ENCODE measurements at places on chromosomes 4 and X. TPM values are rescaled to one million over a fixed set of nuclear protein-coding genes. Genes with fewer than 3 reads are reported as not detected.

ATP8A1 gene
- 0.65 TPM for polyA plus RNA-seq

SPANXN3 gene
- polyA plus RNA-seq, result not detected

TMSB15A gene
- 0.25 TPM for polyA plus RNA-seq

PTPN13 gene
- 0.48 TPM for polyA plus RNA-seq

- no peak for DNase-seq
- H3K4me1 ChIP-seq, result no peaks in the 10 kb centered on the region
Measured at GRCh38 chr4:118177126-118177525, 142.8 kb downstream of the NDST3 start.

DNA sequence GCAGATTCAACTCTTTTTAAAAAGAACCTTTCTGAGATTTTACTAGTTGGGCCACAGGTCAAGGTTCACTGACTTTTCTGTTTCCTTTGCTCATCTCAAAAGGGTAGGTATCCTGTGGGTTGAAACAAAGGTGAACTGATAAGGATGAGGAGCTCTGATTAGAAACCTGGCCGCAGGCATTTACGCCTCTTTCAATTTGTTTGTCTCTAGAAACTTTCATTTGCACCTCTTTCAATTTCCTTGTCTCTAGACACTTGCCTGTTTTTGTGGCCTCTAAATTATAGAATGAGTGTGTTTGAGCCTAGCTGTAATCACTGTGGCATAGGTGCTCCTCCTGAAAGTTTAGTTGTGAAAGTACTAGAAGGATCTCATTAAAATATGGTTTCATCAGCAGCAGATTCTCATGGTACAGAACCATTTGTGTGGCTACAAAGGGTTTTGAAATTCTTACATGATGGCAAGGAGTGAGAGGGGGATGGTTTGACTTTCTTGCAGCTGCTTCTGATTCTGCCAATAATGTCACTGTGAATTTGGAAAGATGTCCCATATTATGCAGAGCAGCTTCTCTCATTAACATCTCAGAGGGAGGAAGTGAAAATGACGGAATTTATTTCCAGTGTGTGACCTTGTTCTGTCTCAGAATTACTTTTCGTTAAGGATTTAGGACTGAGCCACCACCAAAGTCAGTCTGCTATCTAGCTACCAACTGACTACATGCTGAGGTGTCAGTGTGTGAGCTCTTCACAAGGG lies 142.2 kb downstream of the SH2D1A start:
- no peaks in the 10 kb centered on the region for H3K27me3 ChIP-seq
- H3K4me1 ChIP-seq, result no peaks in the 10 kb centered on the region
- H3K36me3 ChIP-seq, result no peaks in the 10 kb centered on the region
- no peak overlapping the region for H3K4me3 ChIP-seq
- no peak overlapping the region for H3K27ac ChIP-seq
- DNase-seq, result no peak

DNA sequence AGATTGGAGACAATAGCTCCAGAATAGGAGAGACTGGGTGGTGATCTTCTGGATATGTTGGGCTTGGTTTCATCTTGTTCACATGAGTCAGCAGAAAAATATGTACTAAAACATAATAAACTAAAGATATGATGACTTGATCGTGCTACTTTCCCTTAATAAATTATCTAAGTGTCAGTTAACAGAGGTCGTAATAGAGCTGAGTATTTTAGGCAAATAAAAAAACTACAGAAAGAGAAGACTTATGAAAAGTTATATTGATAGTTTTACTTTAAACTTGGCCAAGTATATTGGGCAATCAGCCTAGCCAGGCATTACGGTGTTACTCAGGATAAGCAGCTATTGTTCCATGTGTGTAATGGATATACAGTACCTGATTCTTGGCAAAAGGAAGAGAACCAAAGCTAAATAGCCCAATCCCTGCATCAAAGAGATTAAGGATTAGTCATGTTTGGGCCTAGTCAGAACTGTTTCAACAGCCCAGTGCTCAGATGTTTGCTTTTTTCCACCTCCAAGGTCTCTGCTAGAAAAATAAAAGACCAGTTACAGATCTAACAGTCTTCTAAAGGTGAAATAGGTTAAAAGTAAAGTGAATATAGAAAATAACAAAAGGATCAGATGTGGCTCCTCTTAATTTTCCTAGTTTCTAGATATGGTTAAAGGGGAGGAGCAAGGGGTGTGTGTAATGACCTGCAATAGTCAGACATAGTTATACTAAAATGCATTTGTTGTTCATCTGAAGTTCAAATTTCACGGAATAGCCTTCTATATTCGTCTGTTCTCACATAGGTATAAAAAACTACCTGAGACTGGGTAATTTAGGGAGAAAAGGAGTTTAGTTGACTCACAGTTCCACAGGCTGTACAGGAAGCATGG lies 262.6 kb downstream of the ADGRL3 start:
- no peaks in the 10 kb centered on the region for H3K4me1 ChIP-seq
- H3K4me3 ChIP-seq, result no peak overlapping the region
- DNase-seq, result no peak
- no peak overlapping the region for H3K27ac ChIP-seq
- H3K27me3 ChIP-seq, result no peaks in the 10 kb centered on the region
- no peaks in the 10 kb centered on the region for H3K36me3 ChIP-seq

DNA sequence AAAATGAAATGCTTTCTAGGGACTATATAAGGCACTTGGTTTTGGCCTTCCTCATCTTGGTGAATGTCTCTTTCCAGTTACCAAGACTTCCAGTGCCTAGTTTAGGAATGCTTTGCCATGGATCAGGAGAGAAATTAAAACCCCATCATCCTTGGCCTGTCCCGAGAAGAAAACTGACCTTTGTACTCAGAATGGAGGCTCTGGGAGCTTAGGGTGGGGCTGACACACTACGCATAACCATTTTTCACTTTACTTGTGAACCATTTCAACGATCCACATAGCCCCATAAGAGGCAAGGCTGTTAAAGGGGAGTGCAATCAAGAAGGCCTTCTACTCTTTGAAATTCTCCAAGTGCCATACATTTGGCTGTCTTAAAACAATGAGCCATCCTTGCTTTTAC lies 26.7 kb upstream of the ZCCHC13 start:
- no peaks in the 10 kb centered on the region for H3K27me3 ChIP-seq
- H3K27ac ChIP-seq, result no peak overlapping the region
- H3K4me1 ChIP-seq, result no peaks in the 10 kb centered on the region
- no peak for DNase-seq
- H3K4me3 ChIP-seq, result no peak overlapping the region

Data from liver (tissue), 10 donors.